SK-N-DZ (cell line): ENCODE measurements at places on chromosomes 1 and 21.

DNA sequence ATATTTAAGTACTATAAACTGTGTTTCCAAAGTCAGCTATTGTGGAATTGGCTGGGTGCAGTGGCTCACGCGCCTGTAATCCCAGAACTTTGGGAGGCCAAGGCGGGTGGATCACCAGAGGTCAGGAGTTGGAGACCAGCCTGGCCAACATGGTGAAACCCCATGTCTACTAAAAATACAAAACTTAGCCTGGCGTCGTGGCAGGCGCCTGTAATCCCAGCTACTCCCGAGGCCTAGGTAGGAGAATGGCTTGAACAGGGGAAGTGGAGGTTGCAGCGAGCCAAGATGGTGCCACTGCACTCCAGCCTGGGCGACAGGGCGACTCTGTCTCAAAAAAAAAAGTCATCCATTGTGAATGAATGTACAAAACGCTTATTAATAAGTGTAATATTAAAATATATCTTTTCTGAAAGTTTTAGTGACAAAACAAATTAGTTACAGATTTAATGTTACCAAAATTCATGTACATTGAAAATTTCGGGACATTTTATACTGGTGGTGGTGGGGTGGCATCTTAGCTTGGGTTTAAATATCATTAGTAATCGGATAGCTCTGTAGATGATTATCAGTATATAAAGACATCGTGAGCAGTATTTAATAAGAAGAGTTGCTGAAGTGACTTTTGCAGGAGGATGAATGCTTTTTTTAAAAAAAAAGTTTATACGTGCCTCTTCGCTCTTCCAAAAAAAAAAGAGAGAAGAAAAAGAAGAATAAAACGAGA, 503 bp upstream of the SRSF11 start:
- DNase-seq, result peak; percentile 5

DNA sequence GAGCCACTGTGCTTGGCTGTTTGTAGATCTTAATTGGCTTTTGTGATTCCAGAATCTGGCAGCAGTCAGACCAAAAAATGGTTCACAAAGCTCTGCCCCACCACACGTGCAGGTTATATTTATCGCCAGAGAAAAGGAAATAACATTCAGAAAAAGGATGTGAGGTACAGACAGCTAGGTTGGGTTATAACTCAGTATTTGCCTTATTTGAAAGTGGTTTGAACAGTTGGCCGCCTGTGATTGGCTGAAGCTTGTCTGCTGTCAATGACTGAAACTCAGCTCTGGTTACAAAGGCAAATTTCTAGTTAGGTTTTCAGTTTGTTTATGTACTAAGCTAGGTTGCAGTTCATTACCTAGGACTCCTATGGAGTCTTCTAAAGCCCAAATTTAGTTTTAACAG, 9.6 kb downstream of the SH3BGR start:
- no peak for DNase-seq

DNA sequence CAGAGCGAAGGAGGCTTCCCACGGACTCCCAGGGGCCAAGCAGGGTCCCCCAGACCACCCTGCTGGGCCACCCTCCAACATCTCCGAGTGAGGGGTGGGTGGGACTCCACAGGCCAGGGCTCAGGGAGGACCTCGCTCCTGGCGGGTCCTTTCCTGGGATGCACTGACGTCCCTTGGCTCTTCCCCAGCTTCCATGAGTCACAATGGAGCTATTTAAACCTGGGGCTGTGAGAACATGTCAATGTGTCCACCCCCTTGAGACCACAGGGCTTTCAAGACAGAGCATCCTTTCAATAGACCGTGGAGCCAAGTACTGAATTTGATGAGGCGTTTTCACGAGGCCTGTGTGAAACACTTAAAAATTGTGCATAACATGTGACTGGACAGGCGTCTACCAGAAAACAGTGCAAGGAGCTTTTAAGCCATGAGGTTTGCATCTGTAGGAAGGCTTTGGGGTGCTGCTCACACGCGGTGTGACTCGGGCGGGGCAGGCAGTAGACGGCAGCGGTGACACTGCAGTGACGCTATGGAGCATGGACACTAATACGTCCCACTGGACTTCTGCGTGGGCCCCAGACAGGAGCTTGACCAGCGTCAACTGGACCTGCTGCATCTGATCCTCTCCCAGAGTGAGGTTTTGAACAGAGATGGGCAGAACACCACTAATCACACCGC, 24.1 kb upstream of the NPHP4 start:
- no peak for DNase-seq

- DNase-seq, result no peak
Measured at GRCh38 chr1:235710687-235711086, 61.1 kb upstream of the GNG4 start.

DNA sequence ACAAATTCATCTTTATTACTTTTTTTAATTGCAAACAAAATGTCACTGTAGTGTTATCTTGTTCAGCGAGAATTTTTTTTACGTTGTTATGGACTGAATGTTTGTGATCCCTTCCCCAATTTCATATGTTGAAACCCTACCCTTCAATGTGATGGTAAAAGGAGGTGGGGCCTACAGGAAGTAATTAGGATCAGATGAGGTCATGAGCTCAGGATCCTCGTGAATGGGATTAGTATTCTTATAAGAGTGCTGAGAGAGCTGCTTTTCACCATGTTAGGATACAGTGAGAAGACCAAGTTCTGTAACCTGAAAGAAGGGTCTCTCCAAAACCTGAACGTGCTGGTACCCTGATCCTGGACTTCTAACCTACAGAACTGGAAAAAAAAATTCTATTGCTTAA, 646.0 kb upstream of the TMPRSS15 start:
- DNase-seq, result no peak

- DNase-seq, result no peak
Measured at GRCh38 chr1:94954263-94955220, 27.6 kb upstream of the CNN3 start.

- no peak for DNase-seq
Measured at GRCh38 chr1:78408810-78409209, 82.0 kb upstream of the PTGFR start.

GRCh38 chr1:55632906-55633305, 417.7 kb upstream of the USP24 start:
- DNase-seq, result peak; percentile 64

GRCh38 chr1:167587872-167588271, 34.3 kb upstream of the CREG1 start:
- no peak for DNase-seq

DNA sequence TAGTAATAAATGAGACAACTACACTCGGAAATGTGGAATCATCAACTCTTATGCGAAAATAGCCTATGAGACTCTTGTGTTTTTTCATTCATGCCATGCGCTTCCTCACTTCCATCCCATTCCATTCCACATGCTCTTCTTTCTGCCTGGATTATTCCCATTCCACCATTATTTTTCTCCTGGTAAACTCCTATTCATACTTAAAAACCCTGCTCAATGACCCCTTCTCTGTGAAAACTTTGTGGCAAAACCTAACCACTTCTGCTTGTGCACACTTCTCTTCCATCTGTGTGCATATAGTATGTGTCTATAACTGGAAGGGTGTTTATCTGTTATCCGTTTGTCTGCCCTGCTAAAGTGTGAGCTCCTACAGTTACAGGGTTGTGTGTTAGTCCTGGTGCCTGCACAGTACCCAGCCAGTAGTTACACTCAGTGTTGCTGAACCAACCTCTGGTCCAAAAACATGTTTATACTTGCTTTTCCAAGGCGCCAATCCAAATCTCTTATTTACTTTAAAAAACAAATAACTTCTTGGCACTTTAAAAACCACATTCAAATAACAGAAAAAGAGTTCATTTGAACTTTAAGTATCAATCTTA, 10.7 kb downstream of the EPHX1 start:
- DNase-seq, result no peak

DNA sequence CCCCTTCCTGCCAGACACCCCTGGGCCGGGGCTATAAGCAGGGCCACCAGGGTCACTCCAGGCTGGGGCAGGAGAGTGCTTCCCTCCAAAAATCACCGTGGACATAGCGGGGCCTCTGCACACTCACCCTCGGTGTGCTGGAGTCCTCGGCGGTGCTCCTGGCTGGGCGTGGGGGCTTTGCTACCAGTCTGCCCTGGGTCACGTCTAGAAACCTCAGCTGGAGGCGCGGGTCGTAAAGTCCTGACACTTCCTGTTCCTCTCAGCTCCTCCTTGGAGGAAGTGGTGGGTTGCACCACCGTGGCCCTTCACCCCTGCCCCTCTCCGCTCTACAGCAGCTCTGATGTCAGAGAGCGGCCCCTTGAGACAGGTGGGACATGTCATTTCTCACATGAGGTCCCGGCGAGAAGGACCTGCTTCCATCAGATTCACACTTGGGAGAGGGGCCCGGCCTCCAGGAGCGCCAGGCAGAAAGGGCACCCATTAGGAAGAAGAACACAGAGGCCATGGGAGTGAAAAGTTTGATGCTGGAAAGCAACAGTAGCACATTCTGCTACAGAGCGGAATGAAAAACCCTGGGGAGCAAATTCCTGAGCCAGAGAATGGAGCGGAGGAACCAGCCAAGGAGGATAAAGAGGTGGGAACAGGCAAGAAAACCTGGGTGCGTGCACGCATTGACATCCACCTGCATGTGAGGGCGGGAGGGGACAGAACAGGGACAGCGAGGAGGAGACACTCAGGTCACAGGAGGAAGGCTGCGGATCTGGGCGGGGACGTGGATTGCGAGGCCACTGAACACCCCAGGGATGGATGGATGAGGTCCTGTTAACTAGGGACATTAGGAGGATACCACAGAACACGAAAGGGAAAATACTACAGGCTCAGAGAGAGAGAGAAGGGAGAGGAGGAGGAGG, at the start of gene ITGB2:
TSS of gene ITGB2 (minus strand) at position 206 of the 911 bp plus-strand sequence. CDS start 10,117 bp downstream, outside the sequence.
- DNase-seq, result no peak

GRCh38 chr1:83682132-83682531, 316.8 kb downstream of the TTLL7 start:
- DNase-seq, result no peak

DNA sequence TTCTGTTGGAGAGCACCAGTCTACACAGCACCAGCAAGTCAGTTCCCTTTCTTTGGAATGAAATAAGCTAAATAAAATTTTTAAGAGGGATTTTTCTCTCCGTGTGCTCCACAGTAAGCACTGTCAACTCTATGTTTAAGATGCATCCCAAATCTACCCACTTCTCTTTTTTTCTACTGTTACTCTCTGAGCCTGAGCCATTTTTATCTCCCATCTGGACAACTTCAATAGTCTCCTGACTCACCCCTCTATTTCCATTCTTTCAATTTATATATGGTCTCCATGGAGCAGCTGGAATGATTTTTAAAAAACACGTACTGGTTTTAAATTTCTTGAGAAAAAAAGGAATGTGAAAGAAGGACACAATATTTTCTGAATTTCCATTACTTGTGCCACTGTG, 24.7 kb upstream of the CCT8 start:
- no peak for DNase-seq

DNA sequence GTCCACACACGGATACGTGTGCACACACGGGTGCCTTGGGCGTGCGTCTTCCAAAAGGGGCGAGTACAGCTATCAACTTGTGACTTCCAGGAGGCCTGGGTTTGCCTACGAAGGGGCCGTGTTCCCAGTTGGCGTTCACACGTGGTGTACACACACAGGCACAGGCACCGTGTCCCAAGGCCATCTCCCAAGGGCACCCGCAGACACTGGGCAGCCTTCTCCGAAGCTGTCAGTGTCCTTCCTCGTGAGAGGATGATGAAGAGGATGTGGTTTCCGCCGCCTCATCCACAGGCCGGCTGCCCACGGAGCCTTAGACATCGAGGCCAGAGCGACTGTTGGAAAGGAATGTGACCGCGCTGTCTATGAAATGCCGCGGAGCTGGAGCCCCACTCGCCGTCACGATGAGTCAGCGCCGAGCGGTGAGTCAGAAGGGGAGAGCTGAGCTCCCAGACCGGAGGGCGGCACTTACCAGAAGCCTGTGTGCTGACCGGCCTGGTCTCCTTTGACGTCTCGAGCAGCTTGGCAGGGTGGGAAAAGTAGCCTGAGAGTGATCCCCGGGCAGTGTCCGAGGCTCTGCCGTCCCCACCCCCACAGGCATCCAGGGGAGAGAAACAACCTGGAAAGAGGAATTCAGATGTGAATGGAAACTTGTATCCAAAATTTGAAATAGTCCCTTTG, 141.4 kb upstream of the ARHGEF16 start:
- DNase-seq, result no peak

- DNase-seq, result no peak
Measured at GRCh38 chr1:23585321-23586022, 26.2 kb upstream of the ID3 start.

GRCh38 chr1:15573477-15573876, 11.4 kb downstream of the AGMAT start:
- no peak for DNase-seq

- DNase-seq, result peak; percentile 3
Measured at GRCh38 chr1:217471403-217471802, 159.5 kb downstream of the GPATCH2 start.

DNA sequence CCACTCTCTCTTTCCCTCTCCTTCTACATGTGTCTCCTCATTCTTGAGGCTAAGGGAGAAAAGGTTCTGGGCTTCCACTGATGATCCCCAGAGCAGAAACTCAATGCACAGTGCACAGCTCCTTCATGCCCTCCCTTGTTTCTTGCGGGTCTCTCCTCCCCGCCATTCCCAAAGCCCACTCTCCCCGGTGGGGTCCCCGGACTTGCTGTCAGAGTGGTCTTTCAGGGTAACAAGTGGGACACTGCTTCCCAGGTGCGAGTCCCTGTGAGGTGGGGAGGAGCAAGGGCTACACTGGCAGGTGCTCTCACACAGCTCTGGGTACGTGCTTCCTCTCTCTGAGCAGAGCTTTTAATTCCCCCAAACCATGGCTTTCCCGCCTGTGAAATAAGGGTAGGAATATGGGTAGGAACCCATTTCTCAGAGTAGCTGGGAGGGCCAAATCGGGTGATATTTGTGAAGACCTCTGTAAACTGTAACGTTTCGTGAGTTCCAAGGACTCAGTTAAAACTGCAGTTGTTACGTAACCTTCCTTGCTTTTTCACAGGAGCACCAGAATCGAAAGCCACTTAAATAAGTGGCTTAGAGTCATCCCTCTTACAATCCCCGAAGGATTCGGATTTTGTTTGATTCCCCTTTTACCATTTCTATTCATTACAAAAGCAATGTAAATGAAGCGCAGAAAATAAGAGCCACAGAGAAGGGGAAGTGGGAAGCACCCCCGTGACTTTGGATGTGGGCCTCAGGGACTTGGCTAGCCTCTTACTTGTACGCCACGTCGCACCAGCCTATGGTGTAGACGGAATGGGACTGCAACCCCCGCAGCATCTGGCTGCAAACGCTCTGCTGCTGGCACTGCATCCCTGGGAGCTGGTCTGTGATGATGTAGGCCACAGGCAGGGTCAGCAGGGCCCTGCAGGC, 6.2 kb downstream of the PGLYRP3 start:
- DNase-seq, result no peak

GRCh38 chr1:233513431-233513830, 100.5 kb upstream of the KCNK1 start:
- DNase-seq, result no peak

DNA sequence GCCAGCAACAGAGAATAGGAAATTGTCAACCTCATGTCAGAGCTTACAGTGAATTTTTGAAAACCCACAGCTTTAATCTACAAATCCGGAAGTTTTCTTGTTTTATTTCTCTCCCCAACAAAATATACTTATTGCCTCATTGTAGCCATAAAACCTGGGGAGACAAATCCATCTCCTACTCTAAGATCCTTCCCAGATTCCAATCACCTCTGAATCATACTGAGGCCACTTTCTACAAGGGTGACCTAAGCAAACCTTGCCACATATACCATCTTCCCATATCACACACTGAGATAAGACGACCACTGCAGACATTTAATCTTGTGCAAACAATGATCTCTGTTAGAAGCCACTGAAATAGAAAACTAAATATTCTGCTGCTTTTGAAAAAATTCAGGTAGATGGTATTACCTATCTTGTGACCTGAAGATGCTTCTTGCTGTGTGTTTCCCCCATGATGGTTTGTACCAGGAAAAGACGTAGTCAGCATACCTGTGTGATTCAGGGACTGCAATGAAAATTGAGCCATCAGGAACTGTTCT, 171.5 kb upstream of the DUSP10 start:
- DNase-seq, result no peak

- DNase-seq, result no peak
Measured at GRCh38 chr21:29817450-29817849, 122.3 kb downstream of the GRIK1 start.
